ENCODE measurements at places on chromosomes 6 and 20.

GRCh38 chr20:24998631-24999445, 6.3 kb upstream of the APMAP start:
- DNase-seq = no peak

DNA sequence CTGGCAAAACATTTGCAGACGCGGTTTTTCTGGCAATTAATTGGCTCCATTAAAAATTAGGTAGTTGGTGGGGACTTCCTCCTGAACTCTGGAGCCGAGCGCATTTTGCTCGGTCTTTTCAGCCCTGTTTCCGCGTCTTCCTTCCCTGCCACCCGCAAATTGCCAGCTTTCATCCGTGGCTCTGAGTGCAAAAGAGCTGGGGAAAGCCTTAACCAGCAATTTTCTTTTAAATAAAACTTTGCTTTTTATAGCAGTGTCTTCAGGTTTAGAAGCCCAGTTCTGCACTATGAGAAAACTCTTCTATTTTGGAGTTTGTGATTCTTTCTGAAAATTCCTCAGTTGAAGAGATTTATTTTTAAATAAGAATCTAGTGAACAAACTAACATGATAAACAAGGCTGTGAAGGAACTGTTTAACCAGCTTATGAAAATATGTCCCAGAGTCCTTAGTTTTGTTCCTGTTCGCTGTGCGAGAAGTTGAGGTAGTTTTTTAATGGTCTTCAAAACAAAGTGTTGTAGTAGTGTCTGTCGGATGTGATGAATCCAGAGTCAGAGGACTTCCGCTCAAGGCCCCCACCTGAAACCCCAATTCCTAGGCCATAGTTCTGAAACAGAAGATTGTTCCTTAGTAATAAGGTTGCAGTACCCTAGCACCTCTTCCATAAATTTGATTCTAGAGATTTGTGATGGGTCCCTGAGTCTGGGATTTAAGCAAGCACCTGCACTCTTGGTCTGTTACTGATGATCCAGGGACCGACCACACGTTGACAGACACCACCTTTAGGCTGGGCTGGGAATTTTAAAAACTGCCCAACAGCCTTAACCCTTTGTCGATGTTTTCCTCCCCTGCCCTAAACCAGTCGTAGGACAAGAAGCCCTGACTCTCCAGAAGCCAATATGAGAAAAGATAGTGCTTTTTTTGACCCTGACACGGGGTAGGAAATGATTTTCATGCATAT, 950 bp downstream of the KCTD20 start:
- no peak for DNase-seq

GRCh38 chr6:110331816-110332215, 26.3 kb downstream of the METTL24 start:
- no peak for DNase-seq

DNA sequence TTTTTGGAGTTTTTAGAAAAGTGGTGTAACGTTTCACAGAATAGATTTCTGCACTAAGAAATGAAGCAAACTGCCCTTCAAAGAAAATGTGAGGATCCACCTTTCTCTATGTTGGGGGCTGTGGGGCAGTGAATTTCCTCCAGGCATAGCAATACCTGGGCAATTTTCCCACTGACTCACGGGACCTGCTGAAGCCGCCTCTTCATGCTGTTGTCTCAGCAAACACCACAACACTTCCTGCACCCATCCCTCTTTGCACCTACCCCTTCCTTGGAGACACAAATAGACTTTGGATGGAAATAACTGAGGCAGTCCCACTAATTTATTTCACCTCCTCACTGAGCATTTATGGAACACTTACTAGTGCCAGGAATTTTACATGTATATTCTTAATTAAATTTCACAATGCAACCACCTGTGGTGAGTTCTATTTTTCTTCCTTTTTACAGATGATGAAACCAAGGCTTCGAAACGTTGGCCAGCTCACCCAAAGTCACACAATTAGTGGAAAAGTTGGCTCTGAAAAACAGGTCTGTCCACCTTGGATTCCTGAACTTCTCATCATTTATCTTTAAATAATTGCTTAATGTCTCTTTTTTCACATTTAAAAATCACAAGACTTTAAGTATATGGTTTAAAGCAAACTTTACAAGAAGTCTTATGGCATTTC, 17.2 kb upstream of the ADGRF1 start:
- DNase-seq = no peak

DNA sequence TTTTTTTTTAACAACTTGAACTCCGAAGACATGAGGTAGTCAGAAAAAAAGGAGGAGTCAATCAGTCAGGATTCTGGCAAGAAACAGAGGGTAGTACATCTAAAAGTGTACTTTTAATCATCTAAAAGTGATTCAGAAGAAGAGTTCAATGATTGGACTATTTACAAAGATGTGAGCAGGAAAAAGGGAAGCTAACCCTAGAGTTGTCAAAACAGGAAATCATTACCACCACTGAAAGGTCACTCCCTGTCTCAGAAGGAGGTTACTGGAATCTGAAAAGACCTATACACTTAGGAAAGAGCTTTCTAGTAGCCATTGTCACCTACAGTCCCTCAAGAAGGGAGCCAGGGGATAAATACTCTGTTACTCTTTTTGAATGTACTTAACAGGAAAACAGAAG, 16.7 kb upstream of the LMBRD1 start:
- DNase-seq = no peak

GRCh38 chr20:63471717-63471980, 806 bp downstream of the KCNQ2 start:
- no peak for DNase-seq

GRCh38 chr6:18601516-18602020, 214.4 kb downstream of the RNF144B start:
- DNase-seq = no peak

GRCh38 chr6:16972535-16972934, 129.3 kb upstream of the STMND1 start:
- DNase-seq = no peak

DNA sequence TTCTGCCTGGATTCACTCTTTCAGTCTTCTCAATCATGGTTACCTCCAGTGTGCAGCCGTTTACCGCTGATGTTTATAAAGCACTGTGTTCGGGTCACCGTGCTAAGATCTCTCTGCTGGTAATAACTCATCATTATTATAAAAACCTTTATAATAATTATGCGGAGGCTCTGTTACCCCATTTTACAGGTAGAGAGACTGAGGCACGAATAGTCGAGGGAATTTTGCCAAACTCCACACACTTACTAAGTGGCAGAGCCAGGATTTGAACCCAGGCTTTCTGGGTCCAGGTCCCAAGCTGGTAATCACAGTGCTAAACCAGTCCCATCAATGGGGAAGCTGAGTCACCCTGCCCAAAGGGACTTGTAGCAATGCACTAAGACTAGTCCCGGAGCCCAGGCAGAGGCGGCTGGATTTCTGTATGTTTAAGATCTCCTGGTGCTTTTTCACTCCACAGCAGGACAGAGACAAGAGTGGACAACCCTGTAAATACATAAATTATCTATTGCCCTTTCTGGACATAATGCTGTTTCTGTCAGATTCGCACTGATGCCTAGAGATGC, 48.1 kb downstream of the SYNJ2 start:
- DNase-seq = no peak

GRCh38 chr20:36506253-36506652, 35.1 kb upstream of the MYL9 start:
- DNase-seq = no peak

DNA sequence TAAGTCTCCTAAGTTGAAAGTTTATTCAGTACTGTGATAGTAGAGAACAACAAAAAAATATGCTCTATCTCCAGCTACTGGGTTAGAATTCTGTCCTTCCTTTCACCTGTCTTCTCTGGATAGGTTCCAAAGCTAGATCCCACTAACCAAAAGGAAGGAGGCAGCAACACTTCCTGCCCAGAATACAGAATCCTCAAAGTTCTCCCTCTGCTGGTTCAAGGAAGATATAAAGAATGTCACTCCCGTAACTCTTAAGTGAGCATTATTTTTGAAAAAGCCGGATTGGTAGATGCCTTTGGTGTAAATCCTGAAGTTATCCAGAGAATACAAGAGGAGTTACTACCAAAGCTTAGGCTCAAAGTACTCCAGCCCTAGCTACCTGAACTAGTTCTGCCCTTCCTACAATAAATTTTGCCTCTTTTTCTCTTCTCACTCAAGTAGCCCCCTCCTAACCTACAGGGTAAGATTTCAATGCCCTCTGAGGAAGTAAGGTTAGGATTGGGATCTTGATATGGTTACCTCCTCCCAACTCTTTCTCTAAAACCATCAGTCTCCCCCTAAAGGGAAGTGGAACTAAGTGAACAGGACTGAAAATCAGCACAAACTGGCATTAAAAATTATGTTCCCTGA, 26.0 kb upstream of the CRIP3 start:
- DNase-seq = no peak

Measured in stimulated activated CD4-positive, alpha-beta T cell treated with anti-CD3 and anti-CD28 coated beads, Interleukin-2, amount 100 ng/mL, for 4 hours (primary cell).